Fibroblast of the conjunctiva (primary cell): ENCODE measurements at places on chromosomes 7 and 10.

DNA sequence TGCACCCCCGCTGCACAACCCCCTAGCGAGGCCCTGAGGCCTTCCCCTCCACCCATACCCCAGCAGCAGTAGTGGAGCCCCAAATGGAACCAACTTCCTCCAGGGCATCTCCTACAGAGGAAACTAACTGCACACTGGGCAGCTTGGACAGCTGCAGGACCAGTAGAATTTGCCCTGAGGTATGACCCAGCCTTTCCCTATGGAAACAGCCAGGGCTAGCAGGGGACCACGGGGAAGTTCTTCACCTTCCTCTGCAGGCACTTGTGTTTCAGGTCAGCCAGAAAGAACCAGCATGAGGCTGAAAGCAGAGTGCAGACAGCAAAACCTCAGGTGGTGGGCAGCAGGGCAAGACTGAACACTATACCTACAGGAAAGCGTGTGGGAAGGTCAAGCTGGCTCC, 5.7 kb upstream of the EEPD1 start:
- no peak for DNase-seq

- no peak for DNase-seq
Observed at GRCh38 chr7:31432176-31432575, 81.7 kb upstream of the ITPRID1 start.

- no peak for DNase-seq
Observed at GRCh38 chr7:30467271-30467670, 11.3 kb downstream of the NOD1 start.

DNA sequence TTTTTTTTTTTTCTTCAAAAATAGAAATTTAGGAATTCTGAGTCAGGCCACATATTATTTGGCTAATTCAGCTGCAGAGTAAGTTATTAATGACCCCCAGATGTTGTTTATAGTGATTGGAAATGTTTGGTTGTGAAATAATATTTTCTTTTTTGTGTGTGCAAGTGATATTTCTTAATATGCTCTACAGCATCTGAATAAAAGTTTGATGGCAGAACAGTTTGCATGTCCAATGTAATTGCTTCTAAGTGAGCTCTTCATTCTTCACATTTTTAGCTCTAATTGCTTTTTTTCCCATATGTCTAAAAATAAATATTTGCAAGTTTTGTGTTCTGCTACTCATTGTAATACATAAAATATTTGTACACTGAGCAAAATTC, 116.0 kb downstream of the ARID5B start:
- no peak for DNase-seq

DNA sequence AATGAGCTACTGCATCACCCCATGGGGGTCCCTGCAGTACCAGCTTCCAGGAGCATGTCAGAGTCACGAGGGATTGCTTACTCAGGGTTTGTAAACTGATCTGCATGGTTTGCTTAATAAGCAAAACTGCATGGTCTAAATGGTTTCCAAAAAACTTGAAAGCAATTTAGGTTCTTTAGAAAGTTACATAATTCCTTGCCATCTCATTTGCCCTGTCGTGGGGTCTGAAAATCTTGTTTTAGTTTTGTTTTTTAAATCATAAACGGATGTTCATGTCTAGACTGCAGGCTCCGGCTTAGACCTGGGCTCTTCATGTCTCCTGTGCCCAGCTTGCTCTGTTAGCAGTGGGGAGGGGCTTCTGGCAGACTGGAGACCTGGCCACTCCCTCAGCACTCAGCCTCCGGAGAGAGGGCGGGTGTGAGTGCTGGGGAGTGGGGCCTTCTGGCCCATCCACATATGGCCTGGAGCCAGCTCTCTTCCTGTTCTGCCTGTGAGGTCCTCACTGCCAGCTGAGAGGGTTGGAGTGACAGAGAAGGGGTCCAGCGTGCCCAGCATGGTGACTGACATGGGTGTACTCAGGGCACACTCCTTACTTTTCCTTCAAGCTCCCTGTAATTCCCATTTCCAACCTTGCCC, 17.5 kb downstream of the PRF1 start:
- DNase-seq: no peak

DNA sequence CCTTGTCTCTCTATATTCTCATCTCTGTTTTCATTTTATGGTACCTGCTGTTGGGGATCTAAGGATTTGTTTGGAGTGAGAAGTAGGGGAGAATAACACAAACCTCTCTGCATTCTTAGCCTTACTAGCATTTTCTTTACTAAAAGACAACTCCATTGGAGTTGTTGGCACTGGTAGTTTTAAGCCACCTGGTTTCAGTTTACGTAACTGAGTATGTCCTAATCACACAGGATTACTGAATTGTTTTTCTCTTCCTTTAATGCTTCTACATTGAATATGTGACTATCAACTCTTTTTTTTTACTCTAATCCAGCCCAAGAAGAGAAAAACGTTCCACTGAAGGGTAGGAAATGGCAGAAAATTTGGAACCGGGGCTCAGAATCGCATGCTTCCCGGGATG, 30.0 kb upstream of the TRIL start:
- no peak for DNase-seq

DNA sequence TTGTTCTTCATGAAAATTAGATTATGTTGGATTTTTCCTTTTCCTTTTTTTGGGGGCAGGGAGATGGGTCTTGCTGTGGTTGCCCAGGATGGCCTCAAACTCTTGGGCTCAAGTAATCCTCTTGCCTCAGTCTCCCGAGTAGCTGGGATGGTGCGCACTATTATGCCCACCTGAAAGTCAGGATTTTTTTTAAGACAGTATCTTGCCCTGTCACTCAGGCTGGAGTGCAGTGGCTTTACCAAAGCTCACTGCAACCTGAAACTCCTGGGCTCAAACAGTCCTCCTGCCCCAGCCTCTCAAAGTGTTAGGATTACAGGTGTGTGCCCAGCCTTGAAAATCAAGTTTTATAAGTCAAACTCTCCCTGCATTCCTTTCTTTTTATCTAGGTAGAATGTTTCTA, 1.7 kb upstream of the TET1 start:
- DNase-seq: no peak

GRCh38 chr7:17732083-17732482, 208.2 kb downstream of the SNX13 start:
- no peak for DNase-seq

GRCh38 chr10:73785721-73786511, 510 bp downstream of the ZSWIM8 start:
- no peak for DNase-seq

- DNase-seq: no peak
Observed at GRCh38 chr7:156606691-156607331, 33.8 kb upstream of the RNF32 start.

DNA sequence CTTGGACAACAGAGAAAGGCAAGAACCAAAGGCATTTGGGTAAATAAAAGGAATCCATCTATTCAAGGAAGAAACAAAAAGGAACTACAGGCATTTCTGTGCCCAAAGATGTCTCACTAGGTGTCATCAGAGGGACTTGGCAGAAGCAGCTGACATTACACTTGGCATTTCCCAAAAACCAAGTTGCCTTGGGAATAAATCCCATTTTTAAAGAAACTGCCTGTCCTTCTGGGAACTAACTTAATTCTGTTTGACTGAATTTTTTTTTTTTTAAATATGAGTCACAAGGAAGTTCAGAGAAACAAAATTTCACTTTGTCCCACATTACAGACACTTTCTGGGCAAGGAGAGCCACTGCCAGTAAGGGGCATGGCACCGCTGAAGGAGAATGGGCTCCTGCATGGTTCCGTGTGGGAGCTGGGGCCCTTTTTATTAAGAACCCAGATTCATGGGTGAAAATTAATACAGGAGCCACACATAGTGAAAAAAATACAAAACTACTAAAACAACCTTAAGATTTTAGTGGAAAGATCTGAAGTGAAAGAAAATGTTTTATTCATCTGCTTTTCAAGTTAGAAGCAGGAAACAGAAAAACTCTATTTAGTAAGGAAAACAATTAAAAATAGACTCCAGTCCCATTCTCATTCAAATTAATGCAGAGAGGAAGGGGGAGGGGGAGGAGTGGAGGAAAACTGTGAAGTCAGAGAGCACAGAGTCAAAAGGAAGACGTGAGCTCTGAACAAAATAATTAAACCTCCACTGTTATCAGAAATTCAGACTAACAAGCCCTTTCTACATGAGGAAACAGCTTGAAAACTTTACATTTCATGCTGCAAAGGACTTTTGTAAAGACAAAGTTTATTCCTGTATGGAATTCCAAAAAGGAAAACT, 118.4 kb upstream of the PDLIM1 start:
- no peak for DNase-seq

DNA sequence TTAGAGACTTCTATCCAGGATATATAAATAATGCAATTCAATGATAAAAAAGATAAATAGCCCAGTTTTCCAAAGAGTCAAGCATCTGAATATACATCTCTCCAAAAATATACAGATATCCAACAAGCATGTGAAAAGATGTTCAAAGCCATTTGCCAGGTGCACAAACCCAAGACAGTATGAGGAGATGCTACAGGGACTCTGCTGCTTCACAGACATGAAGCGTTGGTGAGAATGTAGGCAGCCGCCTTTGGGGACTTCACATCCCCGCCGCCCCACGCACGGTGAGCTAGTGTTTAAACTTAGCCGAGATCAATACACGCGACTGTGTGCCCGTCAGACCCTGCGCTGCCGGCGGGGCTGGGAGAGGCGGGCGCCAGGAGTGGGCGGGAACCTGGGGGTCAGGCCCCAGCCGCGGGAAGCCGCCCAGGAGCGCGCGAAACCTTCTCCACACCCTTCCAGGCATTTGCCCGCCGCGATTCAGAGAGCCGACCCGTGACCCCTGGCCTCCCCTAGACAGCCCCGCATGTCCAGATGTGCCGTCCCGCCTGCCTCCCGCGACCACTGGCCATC, 927 bp upstream of the ALOX5 start:
- no peak for DNase-seq

- no peak for DNase-seq
Observed at GRCh38 chr10:6928586-6928985, 348.5 kb upstream of the PRKCQ start.

DNA sequence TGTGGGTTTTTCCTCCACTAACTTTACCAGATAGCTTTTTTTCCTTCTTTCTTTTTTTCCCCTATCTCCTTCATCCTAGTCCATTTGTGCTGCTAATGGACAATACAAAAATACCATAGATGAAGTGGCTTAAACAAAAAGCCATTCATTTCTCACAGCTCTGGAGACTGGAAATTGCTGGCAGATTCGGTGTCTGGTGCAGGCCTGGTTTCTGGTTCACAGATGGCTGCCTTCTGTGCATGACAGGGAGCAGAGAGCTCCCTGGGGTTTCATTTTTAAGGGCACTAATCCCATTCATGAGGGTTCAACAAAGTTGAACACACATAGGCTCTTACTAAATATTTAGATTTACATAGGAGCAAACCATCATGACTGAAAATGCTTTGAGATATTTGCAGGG, 467.4 kb downstream of the TYW1 start:
- DNase-seq: no peak

DNA sequence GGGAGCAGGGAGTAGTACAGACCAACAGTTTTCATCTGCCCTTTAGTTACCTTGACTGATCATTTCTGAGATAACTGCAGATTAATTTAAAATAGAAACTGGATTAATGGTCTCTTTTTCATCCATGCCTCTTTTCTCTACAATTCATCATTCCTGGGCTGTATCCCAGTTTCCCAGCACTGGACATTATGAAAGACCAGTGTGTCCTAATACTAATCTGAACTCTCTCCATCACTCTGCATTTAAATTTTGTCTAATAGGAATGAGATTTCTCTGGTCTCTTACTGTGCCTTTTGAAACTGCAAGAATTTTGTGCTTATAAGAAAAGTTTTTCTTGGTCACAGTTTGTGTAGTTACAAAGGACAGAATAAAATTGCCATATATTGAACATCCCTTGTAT, 12.7 kb downstream of the PLEKHA8 start:
- DNase-seq: no peak

- DNase-seq: peak; percentile 16
Observed at GRCh38 chr10:49023752-49024151, 84.1 kb upstream of the LRRC18 start.

GRCh38 chr7:112938863-112939573, 147.6 kb downstream of the GPR85 start:
- DNase-seq: no peak

DNA sequence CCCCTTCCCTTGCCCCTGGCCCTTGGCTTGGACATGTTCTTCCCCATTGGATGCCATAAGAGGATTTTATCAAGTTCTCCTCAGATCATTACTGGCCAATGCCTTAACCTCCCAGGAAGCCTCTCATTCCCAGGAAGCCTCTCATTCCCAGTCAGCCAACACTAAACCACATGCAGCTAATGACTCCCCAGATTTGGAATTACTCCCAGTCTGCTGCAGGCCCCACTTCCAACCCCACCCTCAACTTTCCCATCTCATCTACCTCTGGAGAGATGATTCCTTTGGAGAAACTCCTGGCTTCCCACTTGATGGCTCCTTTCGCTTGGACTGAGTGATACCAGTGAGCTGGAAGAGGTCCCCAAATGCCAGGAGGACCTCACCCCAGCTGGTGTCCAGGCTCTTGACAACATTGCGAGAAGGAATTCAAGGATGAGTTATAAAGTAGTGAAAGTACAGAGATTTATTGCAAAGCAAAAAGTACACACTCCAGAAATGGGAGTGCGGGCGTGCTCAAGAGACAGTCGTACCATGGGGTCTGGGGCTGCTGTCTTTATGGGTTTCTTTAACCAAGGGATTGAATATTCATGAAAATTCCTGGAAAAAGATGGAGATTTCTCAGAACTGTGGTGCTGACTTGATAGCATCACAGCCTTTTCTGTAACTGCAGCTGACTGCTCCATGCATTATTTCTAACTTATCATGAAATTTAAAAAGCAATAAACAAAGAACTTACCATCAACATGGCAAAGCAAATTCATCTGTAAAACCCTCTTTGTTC, 117.2 kb upstream of the ADCY1 start:
- DNase-seq: no peak

GRCh38 chr10:49664006-49664841, 15.2 kb upstream of the C10orf53 start:
- no peak for DNase-seq

GRCh38 chr10:74733612-74734011, 92.8 kb upstream of the KAT6B start:
- no peak for DNase-seq

GRCh38 chr7:135597926-135598305, 40.2 kb downstream of the NUP205 start:
- no peak for DNase-seq

GRCh38 chr10:19706904-19707303, 109.3 kb upstream of the PLXDC2 start:
- DNase-seq: no peak

DNA sequence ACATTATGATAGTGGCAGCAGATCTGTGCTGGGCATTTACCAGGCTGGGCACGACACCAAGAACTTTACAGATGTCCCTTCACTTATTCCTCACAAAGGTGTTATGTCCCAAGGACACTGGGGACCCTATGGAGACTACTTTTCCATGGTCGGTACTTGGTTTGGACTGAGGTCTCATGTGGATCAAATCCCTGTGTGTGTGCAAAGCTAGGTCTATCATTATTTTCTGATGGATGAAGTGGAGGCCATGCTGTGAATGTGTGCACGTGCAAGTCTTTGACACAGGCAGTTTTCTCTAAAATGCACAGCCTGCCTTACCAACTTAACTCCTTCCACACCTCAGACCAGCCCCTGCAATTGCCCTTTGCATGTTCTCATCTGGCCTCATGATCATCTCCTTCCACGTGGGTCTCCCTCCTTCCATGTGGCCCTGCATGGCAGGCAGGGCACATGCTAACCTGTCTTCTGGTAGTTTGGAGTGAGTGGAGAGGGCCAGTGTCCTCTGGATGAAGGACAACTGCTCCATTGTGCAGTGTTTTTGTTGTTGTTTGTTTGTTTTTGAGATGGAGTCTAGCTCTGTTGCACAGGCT, 16.0 kb upstream of the ZNF273 start:
- no peak for DNase-seq

- no peak for DNase-seq
Observed at GRCh38 chr10:101062232-101063049, 652 bp downstream of the KAZALD1 start.

- no peak for DNase-seq
Observed at GRCh38 chr7:135693558-135693957, 31.2 kb downstream of the STMP1 start.
